ENCODE measurements at places on chromosomes 7 and 10. TPM values are rescaled to one million over a fixed set of nuclear protein-coding genes. Genes with fewer than 3 reads are reported as not detected.

HPS1 gene
- total RNA-seq: 25.8 TPM

NOM1 gene
- total RNA-seq: 17.3 TPM

TRIM73 gene
- total RNA-seq: 4.5 TPM

CAPZA2 gene
- 199 TPM for total RNA-seq

PPP1R17 gene
- not detected for total RNA-seq

CYP26C1 gene
- total RNA-seq: 0.02 TPM

ENTPD7 gene
- 35.5 TPM for total RNA-seq

IL6 gene
- not detected for total RNA-seq

DNA sequence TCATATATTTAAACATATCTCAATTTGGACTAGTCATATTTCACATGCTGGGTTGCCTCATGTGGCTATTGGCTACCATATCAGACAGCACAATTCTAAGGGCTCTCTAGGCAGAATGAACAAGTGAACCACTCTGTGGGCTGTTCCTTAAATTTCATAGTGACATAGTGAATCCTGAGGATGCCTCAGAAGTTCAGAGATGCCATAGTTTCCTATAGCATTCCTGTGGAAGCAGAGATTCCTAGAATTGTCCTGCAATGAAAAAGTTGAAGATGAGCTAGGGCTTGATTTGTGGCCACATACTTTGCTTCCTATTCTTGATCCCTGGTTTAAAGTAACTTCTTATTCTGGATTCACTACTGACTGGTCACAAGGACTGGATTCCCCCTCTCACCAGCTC is 35.6 kb downstream of the MKX start:
- H3K27ac ChIP-seq: no peak overlapping the region
- H3K4me3 ChIP-seq: no peak overlapping the region
- H3K27me3 ChIP-seq: no peaks in the 10 kb centered on the region

DNA sequence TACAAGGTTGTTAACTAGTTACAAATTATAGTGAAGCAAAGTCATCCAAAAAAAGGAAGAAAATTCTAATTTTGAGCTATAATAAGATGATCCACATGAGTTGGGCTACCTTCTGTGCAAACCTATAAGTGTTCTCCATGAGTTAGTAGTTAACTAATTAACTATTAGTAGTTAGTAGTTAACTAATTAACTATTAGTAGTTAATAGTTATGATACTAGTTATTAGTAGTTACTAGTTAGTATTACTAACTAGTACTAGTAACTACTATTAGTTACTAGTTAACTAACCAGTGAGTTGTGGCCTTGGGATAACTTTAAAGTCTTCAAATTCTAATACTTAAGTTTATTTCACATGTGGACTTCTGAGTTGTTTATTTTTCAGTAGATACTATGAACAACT is 453.4 kb upstream of the GRM3 start:
- no peaks in the 10 kb centered on the region for H3K36me3 ChIP-seq
- no peak overlapping the region for H3K27ac ChIP-seq
- no peak for DNase-seq
- H3K4me3 ChIP-seq: no peak overlapping the region
- H3K4me1 ChIP-seq: no peaks in the 10 kb centered on the region

- DNase-seq: no peak
- H3K4me1 ChIP-seq: peaks cover 12% of the 10 kb centered on the region
- peaks cover 5% of the 10 kb centered on the region for H3K27me3 ChIP-seq
- no peak overlapping the region for H3K27ac ChIP-seq
- no peaks in the 10 kb centered on the region for H3K36me3 ChIP-seq
- no peak overlapping the region for H3K4me3 ChIP-seq
These were observed 50.2 kb upstream of the AKR1E2 start for GRCh38 chr10:4775808-4776207.

DNA sequence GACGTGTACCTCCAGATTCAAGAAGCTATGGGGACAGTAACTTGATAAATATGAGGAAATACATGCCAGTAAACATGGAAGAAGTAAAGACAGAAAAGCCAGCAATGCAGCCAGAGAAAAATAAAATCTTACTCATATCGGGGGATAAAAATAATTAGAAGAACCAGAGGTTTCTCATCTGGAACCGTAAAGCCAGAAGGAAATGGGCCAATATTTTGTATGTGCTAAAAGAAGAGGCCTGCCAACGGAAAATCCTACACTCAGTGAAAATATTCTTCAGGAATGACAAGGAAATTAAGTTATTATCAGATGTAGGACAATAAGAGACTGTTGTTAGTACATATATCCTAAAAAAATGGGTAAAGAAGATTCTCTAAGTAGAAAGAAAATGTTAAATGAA is 401.2 kb downstream of the CDC14C start:
- no peaks in the 10 kb centered on the region for H3K36me3 ChIP-seq
- H3K27ac ChIP-seq: no peak overlapping the region
- no peak for DNase-seq
- H3K27me3 ChIP-seq: no peaks in the 10 kb centered on the region
- H3K4me1 ChIP-seq: no peaks in the 10 kb centered on the region
- H3K4me3 ChIP-seq: no peak overlapping the region

GRCh38 chr10:85612378-85612775 is 754.2 kb downstream of the GRID1 start:
- no peaks in the 10 kb centered on the region for H3K36me3 ChIP-seq
- H3K4me3 ChIP-seq: no peak overlapping the region
- no peaks in the 10 kb centered on the region for H3K4me1 ChIP-seq
- no peaks in the 10 kb centered on the region for H3K27me3 ChIP-seq

DNA sequence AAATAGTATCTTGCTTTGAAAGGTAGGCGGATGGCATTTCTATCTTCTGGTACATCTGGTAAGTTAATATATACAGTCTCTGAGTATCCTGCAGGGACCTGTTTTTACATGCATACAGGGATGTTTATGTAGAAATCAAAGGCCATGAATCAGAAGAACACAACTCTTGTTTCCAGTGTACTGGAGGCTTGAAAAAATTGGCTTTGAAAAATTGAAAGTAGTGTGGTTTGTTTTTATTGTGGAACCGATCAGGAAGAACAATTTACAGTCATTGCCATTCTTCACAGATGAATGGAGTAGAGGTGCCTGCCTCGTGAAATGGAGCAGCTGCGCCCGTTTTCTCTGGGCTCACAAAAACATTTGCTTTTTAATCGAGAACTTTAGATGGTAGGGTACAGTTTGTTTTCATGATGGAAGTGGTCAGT is 54.0 kb upstream of the RPA3 start:
- no peak for DNase-seq
- no peaks in the 10 kb centered on the region for H3K36me3 ChIP-seq
- H3K4me1 ChIP-seq: no peaks in the 10 kb centered on the region
- H3K4me3 ChIP-seq: no peak overlapping the region
- no peaks in the 10 kb centered on the region for H3K27me3 ChIP-seq
- H3K27ac ChIP-seq: no peak overlapping the region

- DNase-seq: no peak
- peaks cover 21% of the 10 kb centered on the region for H3K4me1 ChIP-seq
These were observed 25.9 kb downstream of the RGS10 start for GRCh38 chr10:119516381-119517234.

GRCh38 chr7:150631866-150632864 is at the start of gene GIMAP6:
Gene GIMAP6, minus strand, starts transcription at chr7:150632385. Its CDS starts 2,243 bp downstream, at chr7:150630142.
- no peak for DNase-seq
- H3K27me3 ChIP-seq: no peaks in the 10 kb centered on the region
- H3K27ac ChIP-seq: no peak within 1 kb of the TSS

DNA sequence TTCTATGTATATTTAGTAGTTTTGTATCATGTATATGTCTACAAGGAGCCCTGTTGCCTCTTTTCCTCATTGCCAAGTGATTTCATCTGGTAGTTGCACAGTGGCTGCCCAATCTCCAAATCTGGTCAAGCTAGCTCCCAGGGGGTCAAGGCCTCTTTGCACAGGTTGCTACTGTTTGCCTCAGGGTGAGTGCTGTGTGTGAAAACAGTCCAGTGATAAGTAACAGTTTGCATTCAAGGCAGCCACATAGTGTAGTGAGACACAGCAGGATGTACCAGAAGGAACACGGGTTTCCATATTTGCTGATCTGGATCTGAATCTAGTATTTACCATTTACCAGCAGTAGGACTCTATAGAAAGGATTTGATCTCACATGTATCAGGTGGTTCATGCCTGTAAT is 13.3 kb upstream of the EPC1 start:
- no peak overlapping the region for H3K4me3 ChIP-seq
- peak; percentile 66 for DNase-seq
- H3K4me1 ChIP-seq: peaks cover 45% of the 10 kb centered on the region
- H3K27ac ChIP-seq: peak overlapping the region; percentile 35

Measured in HepG2 (cell line).